Upper lobe of right lung (tissue), 1 donor: ENCODE measurements at places on chromosomes 2 and 18. TPM values are rescaled to one million over a fixed set of nuclear protein-coding genes. Genes with fewer than 3 reads are reported as not detected.

The MC4R gene
- total RNA-seq = not detected

GRCh38 chr18:58756148-58756547, 84.9 kb downstream of the MALT1 start:
- DNase-seq = no peak

GRCh38 chr2:176885661-176886060, 326.9 kb upstream of the HNRNPA3 start:
- no peak for DNase-seq

The IL1F10 gene
- total RNA-seq = not detected

The REEP1 gene
- 7.8 TPM for total RNA-seq

- DNase-seq = no peak
Observed at GRCh38 chr2:101625387-101625786, 72.1 kb upstream of the MAP4K4 start.

DNA sequence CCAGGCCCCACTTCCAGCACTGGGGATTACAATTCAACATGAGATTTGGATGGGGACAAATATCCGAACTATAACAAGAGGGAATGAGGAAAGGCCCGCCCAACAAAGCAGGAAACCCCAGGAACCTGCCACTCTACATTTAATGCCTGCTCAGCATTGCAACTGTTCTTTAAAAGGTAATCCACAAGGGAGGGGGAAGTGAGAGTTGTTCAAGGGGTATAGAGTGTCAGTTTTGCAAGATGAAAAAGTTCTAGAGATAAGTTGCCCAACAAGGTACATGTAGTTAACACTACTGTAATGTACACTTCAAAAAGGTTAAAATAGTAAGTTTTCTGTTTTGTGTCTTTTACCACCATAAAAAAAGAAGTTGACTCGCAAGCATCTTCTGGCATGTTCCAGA, 137.6 kb downstream of the MBD2 start:
- DNase-seq = no peak

The RIT2 gene
- total RNA-seq = not detected
